Mesenteric fat pad (tissue), 1 donor: ENCODE measurements at places on chromosomes 3 and 15. TPM values are rescaled to one million over a fixed set of nuclear protein-coding genes. Genes with fewer than 3 reads are reported as not detected.

- DNase-seq = no peak
These were observed 378.2 kb upstream of the THBS1 start for GRCh38 chr15:39202641-39203040.

GRCh38 chr3:30712991-30713390 is 106.6 kb downstream of the TGFBR2 start:
- DNase-seq = no peak

Gene ARF4
- 156 TPM for total RNA-seq

DNA sequence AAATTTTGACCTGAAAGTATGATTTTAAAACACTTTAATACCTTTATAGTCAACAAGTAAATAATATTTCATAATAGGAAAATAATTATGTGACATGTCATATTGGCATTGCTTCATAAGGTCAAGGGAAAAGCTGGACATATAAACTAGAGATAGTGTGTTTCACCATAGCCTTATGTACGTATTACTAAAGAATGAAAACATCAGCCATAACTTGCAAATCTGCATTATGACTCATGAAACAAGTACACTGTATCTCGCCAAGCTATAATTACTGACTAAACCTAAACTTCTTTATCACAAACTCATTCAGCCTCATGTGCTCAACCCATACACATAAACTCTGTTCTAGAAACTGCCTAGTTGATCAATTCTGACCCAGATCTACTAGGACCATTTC is 950.1 kb downstream of the FHIT start:
- no peak for DNase-seq

Gene DNAH1
- total RNA-seq = 9.9 TPM

- no peak for DNase-seq
These were observed 310.3 kb downstream of the OXSM start for GRCh38 chr3:26100176-26100575.

DNA sequence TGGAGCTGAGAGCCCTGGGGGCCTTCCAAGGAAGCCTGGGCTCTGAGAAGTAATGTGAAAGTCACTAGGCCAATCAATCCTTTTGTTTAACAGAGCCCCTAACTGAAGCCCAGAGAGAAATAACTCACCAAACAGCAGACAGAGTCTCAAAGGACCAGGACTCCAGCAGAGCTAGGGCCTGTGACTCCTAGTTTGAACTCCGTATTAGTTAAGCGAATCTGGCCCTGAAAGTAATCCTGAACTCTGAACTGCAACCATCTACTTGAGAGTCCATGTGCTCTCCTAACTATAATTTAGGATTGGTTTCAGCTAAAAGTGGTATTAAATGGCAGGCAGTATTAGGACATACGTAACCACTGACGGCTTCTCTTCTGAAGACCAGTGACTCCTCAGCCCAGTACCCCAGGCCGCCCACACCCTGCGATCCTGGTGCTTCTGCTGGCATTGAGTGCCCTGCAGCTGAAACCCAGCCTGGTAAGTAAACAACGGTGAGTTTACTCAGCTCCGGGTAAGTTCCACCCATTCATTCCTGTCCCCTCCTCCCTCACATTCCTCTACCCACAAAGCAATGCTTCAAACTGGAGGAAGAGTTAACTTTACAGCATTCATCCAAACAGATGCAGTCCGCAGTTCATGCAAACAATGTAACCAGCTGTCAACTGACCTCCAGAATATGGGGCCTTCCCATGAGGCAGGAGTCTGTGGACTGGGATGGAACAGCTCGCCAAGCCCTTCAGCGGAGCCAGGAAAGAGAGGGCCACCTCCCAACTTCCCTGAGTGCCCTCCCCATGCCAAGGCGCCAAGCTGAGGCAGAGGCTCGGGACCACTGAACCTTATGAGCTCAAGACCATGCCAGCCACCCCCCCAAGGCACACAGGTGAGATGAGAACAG is 7.3 kb downstream of the MYO5C start:
- no peak for DNase-seq

DNA sequence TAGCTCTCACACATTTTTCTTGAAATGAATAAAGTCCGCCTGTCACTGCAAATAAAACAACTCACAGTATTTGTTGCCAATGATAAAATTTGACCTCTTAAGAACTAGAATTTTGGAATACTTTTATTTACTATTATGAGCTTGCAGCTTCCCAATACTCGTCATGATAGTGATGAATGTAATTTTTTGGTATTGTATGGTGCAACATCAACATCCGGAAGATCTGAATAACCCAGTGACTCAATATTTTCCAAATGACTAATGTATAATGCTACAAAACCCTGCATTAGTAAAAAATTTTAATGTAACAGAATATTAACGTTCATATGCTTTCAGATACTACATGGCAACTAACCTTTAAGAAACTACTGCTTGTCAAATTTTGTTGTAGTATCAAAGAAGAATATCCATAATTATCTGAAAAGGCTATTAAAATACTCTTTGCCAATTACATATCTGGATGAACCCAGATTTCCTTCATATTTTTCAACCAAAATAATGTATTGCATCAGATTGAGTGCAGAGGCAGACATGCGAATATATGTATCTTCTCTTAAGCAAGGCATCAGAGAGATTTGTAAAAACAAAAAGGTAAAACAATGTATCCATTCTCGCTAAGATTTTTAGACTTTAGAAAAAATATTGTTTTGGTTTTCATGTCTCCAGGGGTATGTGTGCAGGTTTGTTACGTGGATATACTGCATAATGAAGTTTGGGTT is 95.3 kb downstream of the IGF2BP2 start:
- DNase-seq = no peak
